Smooth muscle cell of the brain vasculature (primary cell): ENCODE measurements at places on chromosomes 11 and 22.

DNA sequence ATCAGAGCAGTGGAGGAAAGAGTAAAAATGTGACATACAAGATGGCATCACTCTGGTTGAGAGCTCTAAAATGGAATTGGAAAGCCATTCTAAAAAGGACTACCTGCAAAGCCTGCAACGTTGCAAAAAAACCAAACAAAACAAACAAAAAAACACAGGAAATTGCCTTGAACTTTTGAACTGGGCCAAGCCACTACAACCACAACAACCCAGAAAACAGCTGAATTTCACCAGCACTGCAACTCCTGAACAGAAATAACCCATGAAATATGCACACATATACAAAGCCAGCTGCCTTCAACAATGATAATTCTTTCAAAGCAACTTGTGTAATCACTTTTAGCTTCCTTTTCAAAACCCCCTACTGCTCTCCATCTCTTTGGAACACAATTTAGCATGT is 326.6 kb upstream of the LRRC4C start:
- DNase-seq = no peak

- no peak for DNase-seq
Observed at GRCh38 chr11:18836417-18836816, 44.8 kb upstream of the PTPN5 start.

- no peak for DNase-seq
Observed at GRCh38 chr11:8739309-8739793, 56.8 kb downstream of the RPL27A start.

- DNase-seq = no peak
Observed at GRCh38 chr11:119185981-119186634, 833 bp downstream of the NHERF4 start.

DNA sequence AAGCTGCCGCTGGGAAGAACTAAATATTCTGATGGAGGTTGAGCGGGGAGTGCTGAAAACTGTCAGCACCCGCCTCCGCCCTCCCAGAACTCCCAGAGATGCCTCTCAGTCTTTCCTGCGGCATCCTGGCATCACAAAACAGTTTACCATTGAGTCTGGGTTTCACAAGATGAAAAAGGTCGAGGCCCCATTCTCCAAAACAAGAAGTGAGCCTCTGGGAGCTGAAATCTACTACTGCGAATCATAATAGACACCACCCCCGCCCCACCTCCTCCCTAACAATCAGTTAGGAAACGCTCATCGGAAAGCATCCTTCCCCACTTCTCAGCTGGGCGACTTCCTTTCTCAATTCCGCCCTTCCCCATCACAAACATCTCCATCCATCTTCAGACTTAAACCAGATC is 1.0 kb downstream of the SUN2 start:
- DNase-seq = no peak

GRCh38 chr11:88414981-88415413 is 77.5 kb upstream of the CTSC start:
- no peak for DNase-seq

GRCh38 chr22:26576026-26576680 is 13.8 kb downstream of the TPST2 start:
- DNase-seq = no peak

- DNase-seq = no peak
Observed at GRCh38 chr11:44443836-44444769, 121.4 kb upstream of the CD82 start.

GRCh38 chr11:120899720-120900119 is 124.2 kb upstream of the TBCEL start:
- DNase-seq = no peak

- no peak for DNase-seq
Observed at GRCh38 chr22:48297296-48297695, 1530.4 kb downstream of the BRD1 start.

- DNase-seq = no peak
Observed at GRCh38 chr22:37133304-37134018, 16.3 kb downstream of the IL2RB start.

GRCh38 chr11:103488031-103488461 is 378.8 kb downstream of the DYNC2H1 start:
- no peak for DNase-seq

- no peak for DNase-seq
Observed at GRCh38 chr11:47375020-47375419, 3.3 kb downstream of the SPI1 start.

DNA sequence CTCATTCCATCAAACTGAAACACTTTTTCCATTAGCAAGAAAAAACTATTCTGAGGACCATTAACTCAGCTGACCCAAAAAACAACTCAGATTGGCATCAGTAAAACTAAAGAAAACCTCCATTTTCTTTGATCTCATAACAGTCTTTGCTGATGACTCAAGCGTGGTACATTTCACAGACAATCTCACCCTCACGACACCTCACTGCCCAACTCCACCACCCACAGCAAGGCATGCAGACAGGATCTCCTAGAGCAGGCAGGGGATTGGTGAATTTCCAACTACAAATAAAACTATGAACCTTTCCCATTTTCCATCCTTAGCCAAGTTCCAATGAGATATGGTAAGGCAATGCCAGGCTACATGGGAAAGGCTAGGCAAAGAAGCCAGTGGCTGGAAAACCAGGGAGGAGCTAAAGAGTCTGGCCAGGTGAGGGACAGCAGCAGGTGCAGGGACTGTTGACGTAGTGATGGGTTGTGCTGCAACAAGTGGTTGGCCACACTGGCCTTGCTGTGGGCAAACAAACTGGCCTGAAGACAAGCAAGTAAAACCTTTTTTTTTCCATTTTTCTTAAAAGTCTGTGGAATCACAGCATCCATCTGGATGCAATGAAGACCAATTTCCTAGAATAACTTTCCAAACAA is 97.2 kb downstream of the SERGEF start:
- DNase-seq = no peak

DNA sequence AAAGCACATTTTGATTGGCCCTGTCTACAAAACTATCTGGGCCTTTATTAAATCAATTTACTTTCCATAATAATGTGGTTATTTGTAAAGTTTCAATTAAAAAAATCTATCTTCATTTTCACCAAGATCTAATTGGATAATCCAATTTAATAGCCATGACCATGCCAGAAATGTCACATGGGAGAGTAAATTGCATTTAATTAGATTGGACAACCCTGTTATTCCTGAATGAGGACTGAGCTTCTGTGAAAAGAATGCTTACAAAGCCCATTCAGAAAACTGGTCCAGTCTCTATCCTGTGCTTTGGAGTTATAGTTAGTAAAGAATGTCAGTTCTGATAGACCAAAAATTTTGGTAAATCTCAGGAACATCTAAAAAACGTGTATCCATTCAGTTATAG is 541.9 kb upstream of the ANO5 start:
- DNase-seq = no peak

- DNase-seq = no peak
Observed at GRCh38 chr11:35208795-35209194, 69.8 kb downstream of the CD44 start.

GRCh38 chr11:19441752-19442553 is 201.2 kb upstream of the E2F8 start:
- peak; percentile 55 for DNase-seq

- no peak for DNase-seq
Observed at GRCh38 chr11:66964495-66964894, 6.3 kb upstream of the PC start.

DNA sequence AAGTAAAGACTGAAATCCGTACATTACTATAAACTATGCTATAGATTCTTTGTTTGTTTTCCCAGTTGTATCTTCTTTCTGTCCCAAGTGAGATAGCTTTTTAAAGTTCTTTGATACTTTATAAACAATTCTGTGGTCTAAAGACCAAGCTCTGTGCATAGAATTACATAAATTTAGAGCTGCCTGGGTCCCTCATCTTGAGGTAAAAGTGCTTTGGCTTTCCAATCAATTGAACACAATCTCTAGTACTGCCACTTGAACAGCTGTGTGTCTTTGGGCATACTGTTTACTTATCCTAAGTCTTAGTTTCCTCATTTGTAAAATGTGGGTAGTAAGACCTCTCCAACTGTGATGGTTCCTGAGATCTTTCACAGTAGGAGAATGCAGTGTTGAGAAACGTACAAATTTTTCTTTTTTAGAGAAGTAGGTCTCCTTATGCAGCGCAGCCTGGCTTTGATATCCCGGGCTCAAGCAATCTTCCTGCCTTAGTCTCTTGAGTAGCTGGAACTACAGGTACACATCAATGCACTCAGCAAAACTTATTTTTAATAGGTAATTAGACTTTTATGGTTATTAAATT is 2.5 kb upstream of the EED start:
- DNase-seq = no peak
